ENCODE measurements at places on chromosomes 7 and 10.

DNA sequence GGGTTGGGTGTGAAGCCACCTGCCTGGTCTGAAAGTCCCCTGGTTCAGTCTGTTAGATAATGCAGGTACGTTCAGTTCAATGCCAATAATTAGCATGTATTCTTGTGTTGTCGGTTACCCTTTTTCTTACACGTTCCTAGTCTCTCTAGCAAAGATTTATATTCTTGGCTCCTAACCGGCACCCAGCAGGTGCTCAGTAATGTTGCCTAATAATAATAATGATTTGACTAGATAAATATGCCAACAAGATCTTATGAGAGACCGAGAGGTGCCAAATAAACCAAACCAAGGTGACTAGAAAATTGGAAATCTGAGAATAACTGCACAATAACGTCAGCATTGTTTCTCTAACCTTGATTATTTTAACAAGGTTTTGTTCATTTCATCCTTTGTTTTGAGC, 1.1 kb upstream of the SMIM30 start:
- DNase-seq: no peak

DNA sequence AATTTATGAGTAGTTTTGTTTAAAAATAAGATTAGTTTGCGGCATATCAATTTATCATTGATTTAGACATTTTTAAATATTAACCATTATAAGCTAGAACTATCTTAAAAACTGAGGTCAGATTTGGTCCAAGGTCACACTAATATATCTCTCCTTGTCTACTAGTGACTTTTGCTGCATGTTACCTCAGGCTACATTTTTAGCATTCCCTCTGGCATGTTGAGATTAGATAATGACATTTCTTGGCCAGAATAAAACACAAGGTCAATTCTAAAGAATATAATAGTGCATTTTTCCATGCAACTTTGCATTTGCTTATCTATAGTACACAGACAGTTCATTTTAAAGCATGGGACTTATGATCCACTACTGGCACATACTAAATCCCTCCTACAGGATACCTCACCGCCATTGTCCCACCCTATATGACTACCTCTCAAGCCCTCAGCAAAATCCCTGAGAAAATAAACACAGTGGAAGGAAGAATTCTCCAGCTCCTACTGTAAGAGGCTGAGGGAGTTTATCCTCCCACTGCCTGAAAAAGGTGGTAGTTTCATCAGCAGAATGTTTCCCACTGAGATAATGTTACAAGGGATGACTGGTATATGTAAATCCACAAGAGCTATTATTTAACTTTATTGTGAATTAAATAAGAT, 816.4 kb downstream of the GRM8 start:
- DNase-seq: no peak

GRCh38 chr7:114084002-114084471, 165.2 kb upstream of the PPP1R3A start:
- DNase-seq: no peak

GRCh38 chr10:24962995-24963394, 10.6 kb upstream of the PRTFDC1 start:
- DNase-seq: no peak

DNA sequence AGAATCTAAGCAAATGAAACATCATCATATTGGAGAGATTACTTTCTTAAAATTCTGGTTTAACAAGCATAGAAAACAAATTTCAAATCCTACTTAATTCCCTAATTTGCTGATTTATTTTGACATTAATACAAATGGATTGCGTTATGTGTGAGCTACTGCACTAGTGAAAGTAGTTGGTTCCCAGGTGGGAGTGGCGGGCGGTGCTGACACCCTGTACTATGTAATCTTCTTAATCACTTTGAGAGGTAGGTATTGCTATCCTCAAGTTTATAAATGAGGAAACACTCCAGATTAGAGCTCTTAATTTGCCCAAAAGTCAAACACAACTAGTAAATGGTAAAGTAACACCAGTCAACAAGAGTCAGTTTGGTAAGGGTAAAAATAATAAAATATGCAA, 131.1 kb downstream of the ELAPOR2 start:
- no peak for DNase-seq
